ENCODE measurements at places on chromosomes 2 and 18.
A peak's percentile ranks its signal among the peaks of the same experiment; 100 is the strongest.

DNA sequence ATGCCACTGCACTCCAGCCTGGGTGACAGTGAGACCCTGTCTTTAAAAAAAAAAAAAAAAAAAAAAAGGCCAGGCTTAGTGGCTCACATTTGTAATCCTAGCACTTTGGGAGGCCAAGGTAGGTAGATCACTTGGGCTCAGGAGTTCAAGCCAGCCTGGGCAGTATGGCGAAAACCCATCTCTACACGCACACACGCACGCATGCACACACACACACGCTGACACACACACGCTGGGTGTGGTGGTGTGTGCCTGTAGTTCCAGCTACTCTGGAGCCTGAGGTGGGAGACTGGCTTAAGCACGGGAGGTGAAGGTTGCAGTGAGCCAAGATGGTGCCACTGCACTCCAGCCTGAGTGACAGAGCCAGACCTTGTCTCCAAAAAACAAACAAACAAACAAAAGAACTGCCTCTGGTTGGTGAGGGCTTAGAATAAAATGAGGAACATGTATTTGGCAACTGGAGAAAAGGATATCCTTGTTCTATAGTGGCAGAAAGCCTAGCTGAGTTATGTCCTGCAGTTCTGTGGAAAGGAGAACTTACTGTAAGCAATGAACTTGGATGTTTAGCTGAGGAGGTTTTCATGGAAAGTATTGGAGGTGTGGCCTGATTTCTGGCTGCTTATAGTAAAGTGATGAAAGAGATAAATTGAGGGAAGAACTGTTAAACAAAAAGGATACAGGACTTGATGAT lies 34.0 kb downstream of the HAT1 start:
- DNase-seq: no peak

DNA sequence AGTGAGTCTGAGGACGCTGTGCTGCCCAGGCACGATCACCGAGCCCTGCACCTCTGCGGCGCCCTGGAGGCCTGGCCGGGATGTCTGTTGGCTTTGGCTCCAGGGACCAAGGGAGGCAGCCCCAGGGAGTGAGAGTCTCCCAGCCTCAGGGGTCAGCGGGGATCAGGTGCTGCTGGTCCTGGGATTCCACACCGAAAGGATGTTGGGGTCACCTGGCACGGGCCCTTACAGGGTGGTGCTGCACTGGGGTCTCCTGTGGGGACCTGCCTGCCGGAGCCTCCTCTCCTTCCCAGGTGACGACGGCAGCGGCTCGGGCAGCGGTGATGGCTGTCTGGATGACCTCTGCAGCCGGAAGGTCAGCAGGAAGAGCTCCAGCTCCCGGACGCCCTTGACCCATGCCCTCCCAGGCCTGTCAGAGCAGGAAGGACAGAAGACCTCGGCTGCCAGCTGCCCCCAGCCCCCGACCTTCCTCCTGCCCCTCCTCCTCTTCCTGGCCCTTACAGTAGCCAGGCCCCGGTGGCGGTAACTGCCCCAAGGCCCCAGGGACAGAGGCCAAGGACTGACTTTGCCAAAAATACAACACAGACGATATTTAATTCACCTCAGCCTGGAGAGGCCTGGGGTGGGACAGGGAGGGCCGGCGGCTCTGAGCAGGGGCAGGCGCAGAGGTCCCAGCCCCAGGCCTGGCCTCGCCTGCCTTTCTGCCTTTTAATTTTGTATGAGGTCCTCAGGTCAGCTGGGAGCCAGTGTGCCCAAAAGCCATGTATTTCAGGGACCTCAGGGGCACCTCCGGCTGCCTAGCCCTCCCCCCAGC lies 30.5 kb downstream of the GPC1 start:
- DNase-seq: no peak

DNA sequence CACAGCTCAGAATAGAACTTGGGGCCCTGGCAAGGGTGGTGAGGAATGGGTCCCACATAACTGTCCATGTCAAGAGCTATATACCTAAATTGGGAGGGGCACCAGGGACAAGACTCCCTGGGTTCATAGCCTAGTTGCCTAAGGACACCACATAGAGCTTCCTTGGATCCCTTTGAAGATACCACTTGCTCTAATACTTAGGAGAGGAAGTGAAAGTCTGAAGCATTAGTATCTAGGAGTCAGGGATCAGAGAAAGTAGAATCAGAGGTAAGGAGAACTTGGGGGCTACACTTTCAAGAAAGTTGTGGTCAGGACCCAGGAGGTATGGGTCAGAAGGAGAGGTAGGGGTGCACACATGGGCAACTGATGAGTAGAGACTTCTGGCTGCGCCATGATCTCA lies 318.2 kb upstream of the SLC39A10 start:
- DNase-seq: no peak

DNA sequence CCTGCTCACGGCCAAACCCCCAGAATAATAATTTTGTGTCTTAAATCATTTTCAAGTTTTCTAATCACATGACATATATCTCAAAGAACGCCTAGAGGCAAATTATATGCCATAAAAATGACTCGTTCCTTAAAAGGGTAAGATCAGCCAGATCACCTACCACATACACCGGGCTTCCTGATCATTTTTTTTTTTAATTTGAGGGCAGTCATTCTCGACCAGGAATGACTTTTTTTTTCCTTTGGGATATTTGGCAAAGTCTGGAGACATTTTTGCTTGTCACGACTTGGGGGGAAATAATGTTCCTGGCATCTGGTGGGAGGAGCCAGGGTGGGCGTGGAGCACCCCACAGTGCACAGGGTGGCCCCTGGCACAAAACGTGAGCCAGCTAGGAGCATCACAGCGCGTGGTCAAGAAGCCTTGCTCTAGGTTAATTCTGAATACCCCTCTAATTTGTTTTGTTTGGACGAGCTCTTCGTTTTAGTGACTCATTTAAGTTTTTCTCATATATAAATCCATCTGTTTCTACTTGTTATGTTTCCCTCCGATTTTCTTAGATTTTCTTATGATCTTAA lies 94.9 kb downstream of the TWIST2 start:
- DNase-seq: peak; percentile 63

GRCh38 chr2:75709297-75709696 lies 1.4 kb downstream of the GCFC2 start:
- DNase-seq: peak; percentile 11

Data from GM23248 (cell line).